ENCODE measurements at places on chromosomes 3 and 15.

DNA sequence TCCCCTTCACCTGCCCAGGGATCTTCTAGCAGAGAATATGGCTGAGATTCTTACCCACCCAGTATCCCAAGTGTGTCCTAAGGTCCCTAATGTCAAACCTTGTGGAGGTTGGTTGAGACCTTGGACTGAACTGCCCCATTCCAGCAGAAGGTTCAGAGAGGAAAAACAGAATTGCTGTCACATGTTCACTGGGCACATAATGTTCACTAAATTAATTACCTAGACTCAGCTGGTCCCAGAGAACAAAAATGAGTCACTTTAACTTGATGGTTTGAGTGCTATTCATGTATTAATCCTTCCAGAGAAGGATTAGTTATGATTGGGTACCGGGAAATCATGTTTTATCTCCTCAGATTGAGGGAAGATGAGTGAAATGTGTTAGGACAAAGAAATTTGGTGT, 171.3 kb upstream of the GADL1 start:
- DNase-seq: no peak

- DNase-seq: peak; percentile 72
Measured at GRCh38 chr3:143975554-143976152, 4.0 kb downstream of the DIPK2A start.

DNA sequence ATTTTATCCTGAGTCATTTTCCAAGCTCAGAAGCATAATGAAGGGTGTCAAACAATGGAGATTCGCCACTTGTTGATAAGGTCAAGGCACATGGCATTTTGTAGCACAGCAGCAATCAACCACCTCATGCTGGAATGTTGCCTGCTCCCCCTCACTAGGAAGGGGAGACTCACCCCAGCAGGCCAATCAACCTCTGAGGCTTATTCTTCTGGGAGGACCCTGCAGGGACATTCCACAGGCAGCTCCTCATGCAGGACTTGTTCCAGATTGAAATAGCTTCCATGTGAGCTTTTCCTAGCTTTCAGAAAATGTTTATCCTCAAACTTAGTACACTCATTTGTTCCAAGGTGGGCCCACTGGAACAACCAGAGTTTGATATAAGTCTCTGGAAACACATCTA, 77.6 kb downstream of the SSR3 start:
- DNase-seq: no peak

DNA sequence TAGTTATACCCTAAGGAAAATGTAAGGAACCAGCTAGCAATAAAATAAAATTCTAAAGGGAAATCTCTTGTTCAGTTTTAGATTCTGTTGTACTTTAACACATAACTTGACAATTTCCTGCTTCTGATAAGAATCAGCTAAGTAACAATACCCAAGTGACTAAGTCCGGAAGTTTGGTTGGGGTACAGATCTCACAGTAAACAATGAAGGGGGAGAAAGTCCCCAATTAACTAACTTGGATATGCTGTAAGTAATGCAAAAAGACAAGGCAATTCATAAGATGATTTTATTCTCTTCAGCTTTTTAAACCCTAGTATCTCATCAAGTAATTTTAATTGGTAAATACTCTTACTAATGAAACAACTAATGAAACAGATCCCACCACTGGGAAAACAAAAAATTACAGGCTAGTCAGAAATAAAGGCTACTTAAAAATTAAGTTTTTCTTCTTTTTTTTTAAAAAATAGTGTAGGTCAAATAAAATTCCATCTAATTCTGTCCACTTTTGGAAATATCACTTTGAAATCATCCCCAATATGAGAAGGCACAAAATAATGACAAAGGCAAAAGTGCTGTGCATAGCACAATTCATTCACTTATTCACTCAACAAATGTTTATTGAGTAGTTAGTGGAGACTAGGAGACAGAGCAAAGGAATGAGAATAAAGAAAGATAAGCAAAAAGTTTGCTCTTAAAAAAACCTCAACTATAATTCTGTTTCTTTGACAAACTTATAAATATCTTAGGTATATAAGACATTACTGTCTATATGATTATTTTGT, 37.8 kb upstream of the IL20RB start:
- DNase-seq: no peak

DNA sequence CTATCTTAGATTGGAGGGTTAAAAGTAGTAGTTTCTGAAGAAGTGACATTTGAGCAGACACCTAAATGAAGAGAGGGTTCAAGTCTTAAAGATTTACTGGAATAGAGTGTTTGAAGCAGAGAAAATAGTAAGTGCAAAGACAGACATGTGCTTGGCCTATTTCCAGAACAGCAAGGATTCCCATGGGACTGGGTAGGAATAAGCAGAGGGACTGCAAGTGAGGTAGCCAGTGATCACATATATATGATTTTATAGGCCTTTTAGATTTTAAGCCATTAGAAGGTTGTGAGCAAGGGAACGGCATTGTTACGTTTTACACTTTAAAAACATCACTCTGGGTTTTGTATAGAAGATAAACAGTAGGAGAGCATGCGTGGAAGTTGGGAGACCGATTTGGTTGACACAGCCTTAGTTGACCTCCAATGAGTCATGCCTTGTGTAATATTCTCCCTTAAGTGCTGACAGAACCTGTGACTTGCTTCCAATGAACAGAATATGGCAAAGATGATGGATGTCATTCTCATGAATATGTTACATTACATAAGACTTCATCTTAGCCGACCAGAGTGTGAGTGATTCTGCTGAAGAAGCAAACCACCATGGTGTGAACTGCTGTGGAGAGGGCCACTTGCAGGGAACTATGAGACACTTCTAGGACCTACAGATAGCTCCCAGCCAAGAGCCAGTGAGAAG, 37.1 kb upstream of the SLC4A7 start:
- DNase-seq: no peak

All from GM12865 (cell line).